ENCODE measurements at places on chromosomes 1 and 21. TPM values are rescaled to one million over a fixed set of nuclear protein-coding genes. Genes with fewer than 3 reads are reported as not detected.

The VASH2 gene
- total RNA-seq, result 1.7 TPM

The KRTAP10-7 gene
- not detected for total RNA-seq

The TNNI3K gene
- not detected for total RNA-seq

The FCAMR gene
- not detected for total RNA-seq

The TRAF3IP3 gene
- total RNA-seq, result 8.3 TPM

The MFAP2 gene
- total RNA-seq, result 13.3 TPM

The SLAMF9 gene
- total RNA-seq, result 0.74 TPM

The SH2D2A gene
- 1.6 TPM for total RNA-seq

The SUSD4 gene
- total RNA-seq, result 6.5 TPM
